ENCODE measurements at places on chromosomes 16 and 17.

GRCh38 chr17:4928881-4929280 is 3.2 kb upstream of the GP1BA start:
- DNase-seq = no peak

DNA sequence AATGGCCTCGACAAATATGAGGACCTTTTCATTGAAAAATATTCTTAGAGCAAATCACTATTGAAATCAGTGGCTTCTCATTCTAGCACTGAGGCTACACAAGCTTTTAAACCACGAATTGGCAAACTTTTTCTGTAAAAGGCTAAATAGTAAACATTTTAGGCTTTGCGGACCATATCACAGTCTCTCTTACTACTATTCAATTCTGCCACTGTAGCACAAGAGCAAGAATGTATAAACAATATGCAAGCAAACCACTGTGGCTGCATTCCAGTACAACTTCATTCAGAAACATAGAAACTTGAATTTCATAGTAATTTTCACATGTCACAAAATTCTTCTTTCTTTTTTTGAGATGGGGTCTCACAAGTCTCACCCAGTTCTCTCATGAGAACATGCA is 49.1 kb downstream of the PHLPP2 start:
- no peak for DNase-seq

DNA sequence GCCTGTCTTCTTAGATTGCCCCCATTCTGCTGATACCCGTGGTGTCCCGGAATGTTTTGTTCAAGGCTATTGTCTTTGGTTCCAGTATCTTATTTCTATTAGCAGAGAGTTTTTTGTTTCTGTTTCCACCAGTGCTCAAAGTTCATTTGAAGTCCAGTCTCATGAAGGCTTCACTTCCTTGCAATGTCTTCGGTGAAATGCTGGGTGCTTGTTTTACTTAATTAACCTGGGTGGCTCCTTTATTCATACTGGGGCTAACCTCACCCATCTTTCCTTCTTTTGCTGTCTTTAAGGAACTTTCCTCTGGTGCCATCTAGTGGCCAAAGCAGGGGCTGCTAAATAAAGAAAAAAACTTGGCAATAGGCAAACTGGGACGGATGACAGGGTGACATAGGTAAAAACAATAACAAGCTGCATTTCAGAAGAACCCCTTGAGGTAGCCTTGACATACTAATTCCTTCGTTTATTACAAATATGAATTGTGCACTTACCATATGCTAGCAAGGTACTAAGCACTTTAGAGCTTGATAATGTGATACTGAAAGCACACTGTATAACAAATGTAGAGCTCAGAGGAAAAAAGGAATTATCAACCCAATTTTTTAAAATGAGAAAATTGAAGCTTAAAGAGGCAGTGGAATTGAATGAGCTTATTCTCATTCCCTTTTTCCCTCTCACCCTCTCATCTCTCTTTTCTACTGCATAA is 2.8 kb upstream of the SMIM36 start:
- DNase-seq = peak; percentile 71

GRCh38 chr17:50311112-50311460 is 34.8 kb upstream of the XYLT2 start:
- no peak for DNase-seq

GRCh38 chr17:79223953-79224352 is 149.3 kb downstream of the ENGASE start:
- DNase-seq = no peak

- no peak for DNase-seq
These were observed 105.9 kb downstream of the IRX3 start for GRCh38 chr16:54180421-54181359.

- no peak for DNase-seq
These were observed 486.1 kb upstream of the SALL1 start for GRCh38 chr16:51636920-51637769.

GRCh38 chr17:65163990-65164495 is 26.9 kb downstream of the RGS9 start:
- DNase-seq = no peak

- no peak for DNase-seq
These were observed 37.2 kb upstream of the PIK3R6 start for GRCh38 chr17:8904686-8905085.

- no peak for DNase-seq
These were observed 23.9 kb upstream of the CCL1 start for GRCh38 chr17:34386697-34387550.

DNA sequence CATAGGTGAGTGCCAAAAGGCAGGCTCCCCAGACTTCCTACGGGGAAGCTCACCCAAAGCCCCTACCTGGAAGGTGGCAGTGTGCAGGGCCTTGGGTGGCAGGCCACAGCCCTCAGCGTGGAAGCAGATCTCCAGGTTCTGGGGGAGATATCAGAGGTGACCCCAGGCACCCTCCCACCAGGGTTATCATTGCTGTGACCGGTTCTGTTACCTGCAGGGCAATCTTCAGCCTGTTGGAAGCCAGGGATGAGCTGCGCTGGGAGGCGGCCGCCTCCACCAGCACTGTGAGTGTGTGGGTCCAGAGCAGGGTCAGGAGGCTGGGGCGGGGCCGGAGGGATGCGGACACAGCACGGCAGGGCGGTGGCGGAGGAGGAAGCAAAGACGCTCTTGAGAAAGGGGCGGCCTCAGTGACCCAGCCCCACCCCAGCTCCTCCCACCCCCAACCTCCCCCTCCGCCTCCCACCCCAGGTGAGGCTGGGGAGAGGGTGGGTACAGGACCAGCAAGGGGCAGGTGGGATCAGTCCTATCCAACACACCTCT is 13.1 kb downstream of the UNC13D start:
- DNase-seq = no peak

DNA sequence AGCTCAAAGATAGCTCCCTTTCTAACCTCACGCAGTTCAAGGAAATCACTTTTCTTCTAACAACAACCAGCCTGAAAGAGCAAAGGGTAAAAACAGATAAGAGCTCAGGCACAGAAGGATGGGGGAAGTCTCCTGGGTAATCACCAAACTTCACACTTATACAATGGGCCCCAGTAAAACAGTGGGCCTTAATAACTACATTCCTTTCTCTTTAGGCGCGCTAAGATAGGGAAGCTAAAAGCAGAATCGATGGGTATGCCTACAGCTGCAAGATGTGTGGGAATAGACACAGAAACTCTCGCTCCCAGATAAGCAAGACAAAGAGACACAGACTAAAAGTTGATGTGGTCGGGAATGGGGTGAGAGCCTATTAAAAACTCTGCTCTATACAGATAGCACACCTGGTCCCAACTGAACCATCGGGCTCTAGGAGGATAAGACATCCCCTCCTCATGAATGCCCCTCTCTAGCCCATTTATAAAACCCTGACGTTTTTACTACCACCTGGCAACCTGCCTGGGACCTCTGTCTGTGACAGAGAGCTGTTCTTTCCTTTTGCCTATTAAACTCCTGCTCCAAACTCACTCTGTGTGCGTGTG is 826 bp downstream of the LYZL6 start:
- DNase-seq = no peak

DNA sequence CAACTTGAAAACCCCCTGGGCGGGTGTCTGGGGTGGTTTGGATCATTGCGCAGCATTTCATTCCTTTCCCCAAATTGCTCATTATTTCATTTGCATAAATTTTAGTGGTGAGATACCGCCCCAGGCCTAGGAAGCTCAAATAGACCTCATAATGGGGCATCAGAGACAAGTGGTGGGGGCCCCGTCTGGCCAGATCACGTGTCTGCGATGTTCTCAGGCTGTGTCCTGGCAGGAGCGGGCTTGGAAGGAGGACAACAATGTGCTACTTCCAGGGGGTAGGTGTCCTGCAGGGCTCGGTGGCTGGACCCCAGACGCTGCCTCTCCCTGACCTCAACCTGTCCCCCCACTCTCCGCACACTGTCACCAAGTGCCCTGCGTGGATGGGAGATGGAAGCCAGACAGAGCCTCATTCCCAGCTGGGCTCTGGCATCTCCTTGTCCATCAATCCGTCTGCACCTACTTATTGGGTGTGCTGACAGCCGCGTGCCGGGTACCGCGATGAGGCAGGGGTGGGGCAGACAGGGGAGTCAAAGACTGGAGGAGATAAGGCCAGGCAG is 116.9 kb downstream of the NTN1 start:
- DNase-seq = no peak

- DNase-seq = no peak
These were observed 26.1 kb downstream of the MAP2K4 start for GRCh38 chr17:12046786-12047185.

GRCh38 chr16:8756755-8757154 is 40.7 kb downstream of the TMEM186 start:
- DNase-seq = no peak

- DNase-seq = no peak
These were observed 3.0 kb upstream of the ABCC1 start for GRCh38 chr16:15946257-15947044.

Measured in left forelimb (tissue), 1 donor.